Hematopoietic multipotent progenitor cell treated with erythropoietin and hydrocortisone succinate and interleukin-3 and kit ligand, for 8 days (in vitro differentiated cells): ENCODE measurements at places on chromosomes 2 and 18.
A peak's percentile ranks its signal among the peaks of the same experiment; 100 is the strongest.

DNA sequence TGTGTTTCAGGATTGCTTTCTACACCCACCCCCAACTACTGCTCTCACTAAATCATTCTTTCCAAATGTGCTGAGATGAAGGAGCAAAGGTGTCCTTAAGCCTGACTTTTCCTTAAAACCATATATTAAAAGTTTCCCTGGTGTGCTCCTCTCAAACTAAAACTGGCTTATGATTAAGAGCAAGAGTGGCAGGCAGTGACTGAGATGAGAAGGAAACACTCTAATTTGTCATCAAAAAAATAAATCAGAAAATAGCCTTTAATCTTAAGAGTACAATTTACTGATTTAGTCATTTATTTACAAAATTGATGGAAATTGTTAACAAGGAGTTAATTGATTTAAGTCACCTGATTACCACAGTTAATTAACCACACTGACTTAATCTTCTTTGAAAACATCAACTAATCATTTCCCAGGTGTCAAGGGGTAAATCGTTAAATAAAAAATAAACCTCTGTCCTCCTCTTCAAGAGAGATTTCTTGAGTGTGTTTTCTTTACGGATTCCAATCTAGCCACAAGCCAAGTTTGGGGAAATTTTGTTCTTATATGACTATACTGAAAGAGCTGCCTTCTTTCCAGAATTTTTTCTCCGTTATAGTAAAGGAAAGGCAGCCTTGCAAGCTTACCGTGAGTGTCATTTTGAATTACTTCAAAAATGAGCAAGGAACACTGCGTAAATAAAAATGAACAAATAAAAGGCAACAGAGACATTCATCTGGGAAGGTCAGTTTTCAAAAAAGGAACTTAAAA, 17.4 kb downstream of the LRP2 start:
- DNase-seq = no peak

- DNase-seq = no peak
Observed at GRCh38 chr18:5975111-5976002, 80.0 kb upstream of the TMEM200C start.

DNA sequence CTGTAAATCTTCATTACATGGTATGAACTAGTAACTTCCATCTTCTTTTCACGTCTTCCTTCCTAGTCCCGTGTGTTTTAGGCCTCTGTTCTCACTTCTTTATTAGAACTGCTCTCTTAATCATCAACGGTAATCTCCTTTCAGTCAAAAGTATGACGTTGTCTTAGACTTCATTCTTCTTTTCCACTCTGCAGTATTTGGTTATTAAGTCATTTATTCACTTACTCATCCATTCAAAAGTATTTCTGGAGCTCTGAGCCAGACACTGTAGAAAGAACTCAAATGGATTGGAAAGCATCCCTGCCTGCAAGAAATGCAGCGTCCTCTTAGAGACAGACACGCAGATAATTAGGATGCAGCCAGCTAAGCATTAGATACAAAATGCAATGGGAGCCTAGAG, 494.6 kb upstream of the NRP2 start:
- DNase-seq = no peak

- DNase-seq = no peak
Observed at GRCh38 chr2:201436141-201436540, 15.1 kb downstream of the TRAK2 start.

DNA sequence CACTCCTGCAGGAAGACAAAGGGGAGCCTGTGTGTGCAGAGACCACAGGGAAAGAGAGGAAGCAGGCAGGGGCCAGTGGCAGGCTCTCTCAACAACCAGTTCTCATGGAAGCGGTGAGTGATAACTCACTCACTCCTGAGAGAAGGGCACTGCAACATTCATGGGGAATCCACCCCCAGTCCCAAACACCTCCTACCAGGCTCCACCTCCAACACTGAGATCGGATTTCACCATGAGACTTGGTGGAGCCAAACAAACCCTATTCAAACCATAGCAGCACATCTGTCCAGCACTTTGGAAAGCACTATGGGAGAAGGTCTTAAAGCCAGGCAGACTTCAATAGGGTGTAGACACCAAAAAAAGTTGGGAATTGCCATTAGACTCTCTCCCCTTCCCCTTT, 345.7 kb upstream of the SPRED2 start:
- no peak for DNase-seq

- DNase-seq = no peak
Observed at GRCh38 chr2:151560289-151560688, 150.6 kb downstream of the RIF1 start.

- peak; percentile 37 for DNase-seq
Observed at GRCh38 chr2:26299471-26300101, 46.4 kb upstream of the SELENOI start.

DNA sequence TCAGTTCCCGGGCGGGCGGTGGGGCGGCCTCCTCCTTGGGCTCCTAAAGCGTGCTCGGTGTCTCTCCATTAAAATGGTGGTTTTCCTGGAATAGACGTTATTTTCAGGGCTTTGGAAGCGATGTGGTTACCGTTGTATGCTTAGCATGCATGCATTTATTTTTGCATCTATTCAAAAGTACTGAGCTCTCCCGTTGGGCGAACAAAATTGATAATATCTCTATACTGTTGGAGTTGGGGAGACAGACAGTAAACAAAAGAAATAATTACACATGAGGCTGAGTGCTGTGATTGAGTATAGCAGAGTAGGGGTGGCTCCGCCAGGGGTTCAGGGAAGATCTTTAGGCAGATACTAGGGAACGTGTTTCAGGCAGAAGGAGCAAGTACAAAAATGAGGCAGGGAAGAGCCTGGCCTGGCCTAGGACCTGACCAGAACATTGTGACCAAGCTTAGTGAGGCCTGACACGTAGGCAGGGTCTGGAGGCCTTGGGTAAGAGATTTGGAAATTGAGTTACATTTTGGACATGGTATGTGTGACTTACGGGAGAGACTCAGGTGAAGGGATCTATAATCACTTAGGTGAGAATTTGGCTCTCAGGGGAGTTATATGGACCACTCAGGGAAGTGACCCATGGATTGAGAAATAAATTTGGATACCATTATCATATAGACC, 674 bp downstream of the NCAPH start:
- DNase-seq = no peak

DNA sequence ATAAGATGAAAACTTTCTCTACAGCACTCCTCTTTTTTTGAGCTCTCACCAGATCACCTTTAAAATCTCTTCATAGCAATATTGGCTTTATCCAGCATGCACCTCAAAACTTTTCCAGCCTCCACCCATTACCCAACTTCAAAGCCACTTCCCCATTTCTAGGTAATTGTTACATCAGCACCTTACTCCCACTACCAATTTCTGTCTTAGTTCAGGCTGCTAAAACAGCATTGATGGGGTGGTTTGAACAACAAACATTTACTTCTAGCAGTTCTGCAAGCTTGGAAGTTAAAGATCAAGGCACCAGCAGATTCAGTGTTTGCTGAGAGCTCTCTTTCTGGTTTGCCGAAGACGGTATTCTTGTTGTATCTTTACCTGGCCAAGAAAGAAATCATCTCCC, 114.0 kb upstream of the SLC39A10 start:
- no peak for DNase-seq

DNA sequence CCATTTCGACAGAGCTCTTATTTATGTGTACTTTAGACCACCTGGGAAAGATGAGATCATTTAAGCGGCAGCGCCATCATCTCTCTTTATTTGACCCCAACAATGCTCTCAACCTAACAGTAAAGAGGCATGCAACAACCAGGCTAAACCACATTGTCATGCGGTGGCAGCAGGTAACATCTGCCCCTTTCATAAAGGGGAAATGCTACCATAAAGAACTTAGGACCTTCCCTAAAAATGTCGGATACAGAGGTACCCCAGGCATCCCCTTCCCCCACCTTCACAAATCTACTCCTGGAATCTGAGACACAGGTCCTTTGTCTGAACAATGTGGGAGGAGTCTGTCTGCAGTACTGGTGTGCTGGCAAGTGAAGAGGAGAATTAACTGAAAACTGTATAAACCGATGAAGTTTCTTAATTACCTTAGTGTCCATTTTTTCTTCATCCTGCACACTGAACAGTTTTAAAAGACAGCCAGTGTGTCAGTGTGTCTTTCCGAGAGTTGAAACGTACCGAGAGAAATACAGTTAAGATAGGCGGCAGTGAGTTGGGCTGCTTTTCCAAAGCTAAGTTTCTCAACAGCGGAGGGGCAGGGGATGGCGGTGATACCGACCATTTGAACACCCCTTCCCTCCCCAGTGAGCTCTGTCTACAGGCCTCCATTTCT, 1.9 kb downstream of the MEX3C start:
- peak; percentile 58 for DNase-seq

GRCh38 chr2:218387369-218388194, 5.5 kb downstream of the SLC11A1 start:
- peak; percentile 51 for DNase-seq

DNA sequence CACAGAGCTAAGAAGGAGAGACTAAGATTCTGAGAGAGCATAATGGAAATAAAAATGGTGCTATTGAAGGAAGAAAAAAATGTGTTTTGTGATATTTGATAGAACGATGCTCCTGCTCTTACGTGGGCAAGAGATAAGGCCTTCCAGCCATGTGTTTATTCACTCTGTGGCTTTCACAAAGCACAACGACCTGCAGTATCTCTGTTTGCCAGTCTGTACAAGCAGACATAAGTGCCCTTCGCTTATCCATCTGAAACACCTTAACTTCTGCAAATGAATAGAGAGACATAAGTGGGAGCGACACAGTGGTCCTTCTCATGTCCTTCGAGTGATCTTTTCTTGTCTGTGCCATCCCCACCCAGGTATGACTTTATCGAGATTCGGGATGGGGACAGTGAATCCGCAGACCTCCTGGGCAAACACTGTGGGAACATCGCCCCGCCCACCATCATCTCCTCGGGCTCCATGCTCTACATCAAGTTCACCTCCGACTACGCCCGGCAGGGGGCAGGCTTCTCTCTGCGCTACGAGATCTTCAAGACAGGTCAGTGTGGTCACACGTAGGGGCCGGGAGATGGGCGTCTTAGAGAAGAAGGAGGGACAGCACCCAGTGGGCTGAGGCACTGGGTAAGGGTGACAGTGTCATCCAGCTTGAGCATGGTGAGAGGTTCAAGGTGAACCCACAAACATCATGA, 33.7 kb downstream of the NRP2 start:
- DNase-seq = peak; percentile 87

DNA sequence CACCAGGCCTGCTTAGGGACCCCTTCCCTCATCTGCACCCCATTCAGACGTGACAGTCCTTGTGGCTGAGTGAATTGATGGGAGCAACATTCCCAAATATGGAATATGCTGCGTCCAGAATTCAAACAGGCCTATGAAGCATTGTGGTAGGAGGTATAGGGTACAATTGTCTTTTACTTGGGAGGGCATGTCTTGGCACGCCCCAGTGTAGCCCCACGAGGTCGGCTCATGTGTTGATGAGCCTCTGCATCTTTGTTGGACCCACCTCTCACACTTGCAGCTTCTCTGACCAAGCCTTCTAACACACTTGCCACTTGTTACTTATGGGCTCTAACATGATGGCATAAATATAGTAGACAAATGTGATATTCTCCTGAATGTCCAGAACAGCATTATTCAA, 1.6 kb downstream of the TIMM21 start:
- DNase-seq = peak; percentile 57
